NCI-H510A (cell line): ENCODE measurements at places on chromosomes 13 and 19.

- no peak for DNase-seq
These were observed 877.2 kb upstream of the PCDH20 start for GRCh38 chr13:62292714-62293480.

GRCh38 chr13:36549755-36550154 is 117.5 kb downstream of the CCNA1 start:
- no peak for DNase-seq

GRCh38 chr13:50543141-50543540 is 300.4 kb downstream of the DLEU7 start:
- DNase-seq: no peak

DNA sequence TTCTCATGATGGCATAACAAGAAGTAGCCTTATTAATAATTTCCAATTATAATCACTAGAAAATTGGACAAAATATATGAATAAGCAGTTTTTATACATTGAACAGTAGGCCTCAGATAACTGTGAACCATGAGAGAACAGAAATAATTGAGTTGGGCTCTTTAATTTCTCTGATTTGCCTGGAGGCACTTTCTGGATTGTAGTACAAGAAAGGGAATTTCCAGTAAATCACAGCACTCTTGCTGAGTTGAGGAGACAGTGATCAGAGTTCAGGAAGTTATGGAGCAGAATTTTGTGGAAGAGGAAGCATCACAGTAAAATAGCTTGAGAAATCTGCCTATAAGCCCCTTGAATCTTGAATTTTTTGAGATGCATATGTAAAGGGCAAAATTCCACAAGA is 216.2 kb downstream of the MAB21L1 start:
- no peak for DNase-seq

DNA sequence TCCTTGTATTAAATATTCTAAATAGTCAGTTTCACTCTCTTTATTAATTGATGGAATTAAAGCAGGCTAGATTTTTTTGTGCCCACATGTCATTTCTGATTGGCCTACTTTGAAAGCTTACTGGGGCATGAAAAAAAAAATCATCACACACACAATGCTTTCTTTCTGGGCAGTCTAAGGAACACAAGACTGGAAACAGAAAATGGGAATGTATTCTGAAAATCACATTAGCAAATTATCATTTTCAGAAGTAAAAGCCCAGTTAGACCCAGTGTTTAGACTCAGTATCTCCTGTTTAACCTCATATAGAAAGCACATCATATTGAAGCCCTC is 339.4 kb downstream of the SPRY2 start:
- no peak for DNase-seq

DNA sequence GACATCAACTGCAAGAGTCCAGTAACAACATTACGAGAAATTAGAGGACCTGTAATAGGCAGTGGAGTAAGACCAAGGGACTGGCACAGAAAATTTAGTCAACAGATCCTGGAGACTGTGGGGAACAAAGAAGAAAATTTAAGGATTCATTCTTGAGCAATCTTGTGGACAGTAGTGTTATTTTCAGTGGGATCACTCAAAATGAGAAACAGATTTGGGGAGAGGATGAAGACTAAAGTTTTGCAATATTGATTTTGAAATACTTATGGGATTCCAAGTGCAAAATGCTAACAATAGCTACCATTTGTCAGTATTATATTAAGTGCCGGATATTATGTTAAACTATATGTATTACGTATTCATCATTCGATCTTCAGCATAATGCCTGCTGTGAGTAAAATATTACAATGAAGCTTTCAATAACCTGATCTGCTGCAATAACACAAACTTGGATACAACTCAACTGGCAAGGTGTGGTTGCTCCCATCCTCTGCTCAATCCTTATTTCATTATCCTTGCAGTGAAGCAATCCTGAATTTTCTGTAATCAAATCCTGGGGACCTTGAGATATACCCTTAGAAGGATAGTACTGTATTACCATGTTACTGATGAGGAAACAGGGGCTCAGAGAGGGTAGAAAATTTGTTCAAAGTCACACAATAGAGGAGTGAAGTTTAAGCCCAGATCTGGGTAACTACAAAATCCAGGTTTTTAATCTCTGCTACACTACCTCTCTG is 84.2 kb downstream of the SACS start:
- no peak for DNase-seq

GRCh38 chr19:34120846-34121639 is 51.3 kb upstream of the LSM14A start:
- DNase-seq: no peak

DNA sequence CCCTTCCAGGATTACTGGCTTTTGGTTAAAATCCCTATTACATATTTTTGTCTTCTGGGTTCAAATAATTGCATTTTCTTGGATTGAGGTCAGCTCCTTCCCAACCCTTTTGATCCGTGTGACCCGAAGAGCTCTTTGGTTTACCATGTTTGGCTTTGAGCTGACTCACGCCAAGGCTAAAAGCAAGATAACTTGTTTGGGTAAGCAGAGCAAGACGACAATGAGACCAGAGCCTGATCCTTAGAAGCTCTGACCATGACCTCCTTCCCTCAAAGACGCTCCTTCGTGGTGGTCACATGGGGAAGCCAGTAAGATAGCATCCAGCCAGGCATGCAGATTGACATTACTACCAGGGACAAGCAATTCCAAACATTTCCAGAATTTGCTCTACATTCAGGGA is 153.8 kb downstream of the DCT start:
- DNase-seq: no peak

GRCh38 chr13:27147530-27148170 is 24.0 kb downstream of the USP12 start:
- DNase-seq: no peak

DNA sequence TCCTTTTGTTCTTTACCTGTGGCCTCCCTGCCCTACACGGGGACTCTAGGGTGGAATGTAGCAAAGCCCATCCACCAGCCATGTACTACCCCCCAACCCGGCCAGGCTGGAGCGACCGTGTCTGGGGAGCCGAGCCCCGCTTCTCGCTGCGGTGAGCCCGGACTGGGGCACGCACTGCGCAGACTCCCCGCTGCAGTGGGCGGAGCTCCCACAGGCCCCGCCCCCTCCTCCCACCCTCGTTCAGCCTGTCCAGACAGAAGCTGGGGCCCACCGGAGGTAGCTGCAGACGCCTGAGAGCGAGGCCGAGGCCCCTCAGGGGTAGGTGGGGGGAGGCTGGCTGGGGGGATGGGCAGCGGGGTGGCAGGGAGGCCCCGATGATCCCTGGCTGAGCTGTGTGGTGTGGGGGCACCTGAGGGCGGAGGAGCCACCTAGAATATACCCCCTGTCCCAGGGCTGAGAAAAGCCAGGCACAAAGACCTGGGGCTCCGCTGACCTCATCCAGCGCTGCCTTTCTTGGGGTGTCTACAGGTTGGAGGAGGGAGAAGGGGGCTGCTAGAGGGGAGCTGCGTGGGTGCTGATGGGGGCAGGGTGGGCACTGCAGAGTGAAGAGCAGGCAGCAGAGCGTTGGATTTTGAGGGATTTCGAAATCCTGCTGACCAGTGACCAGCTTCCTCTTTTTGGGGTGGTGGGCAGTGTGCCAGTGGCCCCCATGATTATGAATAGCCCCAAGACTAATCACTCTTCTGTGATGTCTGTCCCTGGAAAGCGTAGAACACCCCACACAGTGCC is 17.3 kb downstream of the PLD3 start:
- no peak for DNase-seq

DNA sequence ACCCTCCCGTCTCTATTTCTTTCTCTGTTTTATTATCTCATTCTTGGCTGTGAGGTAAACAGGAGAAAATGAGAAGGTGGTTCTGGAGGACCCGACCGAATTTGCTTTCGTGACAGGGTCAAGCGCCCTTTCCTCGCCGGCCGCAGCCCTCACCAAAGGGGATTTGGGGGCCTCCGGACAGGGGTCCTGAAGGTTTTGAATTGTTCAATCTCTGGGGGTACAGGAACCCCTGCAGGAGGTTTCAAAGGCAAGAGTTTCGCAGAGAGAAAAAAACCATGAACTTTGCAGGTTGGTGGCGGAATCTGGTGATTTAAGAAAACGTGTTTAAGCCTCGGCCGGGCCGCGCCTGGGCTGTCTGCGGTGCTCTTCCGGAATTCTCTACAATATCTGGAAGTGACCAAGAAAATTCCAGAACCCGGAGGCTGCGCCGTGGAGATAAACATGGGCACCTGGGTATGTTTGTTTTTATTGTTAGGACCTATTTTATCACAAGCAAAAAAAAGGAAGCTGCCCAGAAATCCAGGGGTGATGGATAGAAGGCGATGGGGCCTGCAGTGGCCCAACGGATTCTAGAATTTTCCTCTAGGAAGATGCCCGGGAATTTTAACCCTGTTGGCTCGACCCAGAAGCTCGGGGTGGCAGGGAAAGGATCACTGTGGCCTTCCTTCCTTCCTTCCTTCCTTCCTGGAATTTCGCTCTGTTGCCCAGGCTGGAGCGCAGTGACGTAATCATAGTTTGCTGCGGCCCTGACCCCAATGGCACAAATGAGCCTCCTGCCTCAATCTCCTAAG is 14.2 kb upstream of the PTBP1 start:
- DNase-seq: no peak
